ENCODE measurements at places on chromosomes 1 and 21.
A peak's percentile ranks its signal among the peaks of the same experiment; 100 is the strongest.

GRCh38 chr1:245263529-245264095 lies 108.8 kb downstream of the KIF26B start:
- no peak for DNase-seq

DNA sequence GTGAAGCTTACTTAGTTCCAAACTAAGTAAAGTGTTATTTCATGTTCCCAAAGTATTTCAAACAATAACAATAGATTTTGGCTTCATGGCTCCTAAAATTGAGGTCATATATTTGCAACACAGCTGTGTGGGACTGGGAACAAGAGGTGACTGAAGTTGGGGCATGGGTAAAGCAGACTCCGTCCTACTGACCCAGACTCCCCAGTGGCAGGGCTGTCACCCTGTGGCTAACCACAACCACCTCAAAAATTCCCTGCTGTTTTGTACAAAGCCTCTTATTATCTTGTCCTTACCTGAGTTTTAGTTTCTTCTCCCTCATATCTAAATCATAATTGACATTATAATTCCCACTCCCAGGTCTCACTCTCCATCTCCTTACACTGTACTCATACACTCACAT lies 117.6 kb downstream of the PTGER3 start:
- no peak for DNase-seq

DNA sequence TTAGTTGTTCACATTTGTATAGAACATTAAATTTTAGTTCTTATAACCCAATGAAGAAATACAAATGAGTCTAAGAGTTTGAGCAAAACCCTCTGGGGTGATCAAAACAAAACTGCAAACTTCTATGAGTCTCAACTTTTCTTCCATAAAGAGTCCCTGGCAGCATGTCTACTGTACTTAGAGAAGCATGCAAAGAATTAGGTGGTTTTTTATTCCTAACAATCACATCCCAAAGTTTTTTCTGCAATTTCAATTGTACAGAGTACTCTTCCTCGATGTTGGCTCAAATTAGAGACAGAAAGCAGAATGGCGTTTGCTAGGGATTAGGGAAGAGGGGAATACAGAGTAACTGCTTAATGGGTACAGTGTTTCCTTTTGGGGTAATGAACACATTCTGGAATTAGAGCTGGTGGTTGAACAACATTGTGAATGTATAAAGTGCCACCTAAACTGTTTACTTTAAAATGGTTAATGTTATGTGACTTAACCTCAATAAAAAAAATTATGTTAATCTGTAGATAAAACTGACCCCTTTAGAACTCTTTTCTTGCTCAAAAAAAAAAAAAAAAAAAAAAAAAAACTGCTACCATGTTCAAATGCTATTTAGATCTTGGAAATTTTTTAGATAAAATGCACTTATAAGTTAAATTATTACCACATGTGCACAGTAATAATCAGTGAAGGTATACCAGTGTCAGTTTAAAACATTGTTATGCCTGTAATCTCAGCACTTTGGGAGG lies 4.8 kb downstream of the RC3H1 start:
- no peak for DNase-seq

GRCh38 chr1:201551877-201552731 lies 13.2 kb downstream of the NAV1 start:
- peak; percentile 89 for DNase-seq

DNA sequence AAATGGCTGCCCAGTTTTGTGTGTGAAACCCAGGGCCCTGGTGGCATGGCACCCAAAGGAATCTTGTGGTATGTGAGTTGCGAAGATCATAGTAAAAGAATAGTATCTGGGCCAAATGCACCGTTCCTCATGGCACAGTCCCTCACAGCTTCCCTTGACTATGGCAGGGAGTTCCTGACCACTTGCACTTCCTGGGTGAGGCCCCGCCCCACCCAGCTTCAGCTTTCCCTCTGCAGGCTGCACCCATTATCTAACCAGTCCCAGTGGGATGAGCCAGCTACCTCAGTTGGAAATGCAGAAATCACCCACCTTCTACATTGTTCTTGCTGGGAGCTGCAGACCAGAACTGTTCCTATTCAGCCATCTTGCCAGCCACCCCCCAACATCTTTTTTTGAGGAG lies 63.0 kb downstream of the SLC5A9 start:
- DNase-seq, result no peak

DNA sequence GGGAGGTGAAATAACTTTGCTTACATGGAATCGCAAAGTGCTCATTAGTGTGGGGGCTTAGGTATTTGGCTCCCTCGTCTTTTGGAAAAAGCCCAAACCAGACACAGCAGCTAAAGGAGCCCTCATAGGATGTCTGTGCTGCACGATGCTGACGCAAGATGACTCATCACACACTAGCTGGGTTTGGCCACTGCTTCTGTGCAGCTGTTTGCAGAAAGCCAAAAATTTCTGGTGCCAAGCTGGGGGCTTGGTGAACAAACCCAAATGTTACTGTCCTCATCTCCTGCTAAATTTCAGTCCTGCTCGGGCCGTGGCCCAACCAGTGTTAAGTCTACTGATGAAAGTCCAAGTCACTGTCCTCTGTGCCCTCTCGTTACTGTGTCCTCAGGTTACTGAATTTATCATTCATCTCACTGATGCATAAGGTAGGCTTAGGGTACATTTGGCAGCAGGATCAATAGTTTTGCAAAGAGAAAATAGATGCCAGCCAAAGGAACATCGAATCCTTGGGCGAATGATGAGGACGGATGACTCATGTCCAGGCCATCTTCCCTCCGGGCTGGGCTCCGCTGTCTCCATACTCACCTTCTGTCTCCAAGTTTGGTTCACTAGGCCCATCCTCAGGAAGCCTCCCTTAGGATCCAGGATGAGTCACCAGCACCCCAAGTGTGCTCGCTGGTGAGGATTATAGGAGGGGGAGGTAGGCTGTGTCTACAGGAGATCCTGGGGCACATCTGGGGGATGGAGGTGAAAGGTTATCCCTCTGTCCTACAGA lies 177.7 kb downstream of the ADSS2 start:
- DNase-seq, result no peak

- no peak for DNase-seq
Observed at GRCh38 chr1:90486996-90487395, 230.1 kb downstream of the BARHL2 start.

GRCh38 chr21:45288441-45288841 lies 746 bp upstream of the POFUT2 start:
- no peak for DNase-seq

GRCh38 chr1:40092241-40092640 lies 4.8 kb downstream of the PPT1 start:
- DNase-seq, result no peak

All from dorsolateral prefrontal cortex (tissue), 122 donors.